ENCODE measurements at places on chromosomes 16 and 17.

DNA sequence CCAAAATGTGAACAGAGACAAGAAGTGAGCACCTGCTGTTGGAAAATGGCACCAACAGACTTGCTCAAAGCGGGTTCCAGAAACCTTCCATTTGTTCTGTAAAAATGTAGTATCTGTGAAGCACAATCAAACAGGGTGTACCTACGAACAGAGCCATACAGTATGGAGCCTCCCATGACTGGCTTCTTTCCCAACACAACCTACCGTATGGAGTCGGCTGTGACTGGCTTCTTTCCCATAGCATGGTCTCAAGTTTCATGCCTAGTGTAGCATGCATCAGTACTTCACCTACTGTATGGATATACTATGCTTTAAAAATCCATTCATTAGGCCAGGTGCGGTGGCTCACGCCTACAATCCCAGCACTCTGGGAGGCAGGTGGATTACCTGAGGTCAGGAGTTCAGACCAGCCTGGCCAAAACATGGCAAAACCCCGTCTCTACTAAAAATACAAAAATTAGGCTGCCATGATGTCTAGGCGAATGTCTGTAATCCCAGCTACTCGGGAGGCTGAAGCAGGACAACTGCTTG is 26.2 kb downstream of the YWHAE start:
- DNase-seq, result no peak

GRCh38 chr17:19388791-19389785 is 2.1 kb upstream of the MFAP4 start:
- no peak for DNase-seq

DNA sequence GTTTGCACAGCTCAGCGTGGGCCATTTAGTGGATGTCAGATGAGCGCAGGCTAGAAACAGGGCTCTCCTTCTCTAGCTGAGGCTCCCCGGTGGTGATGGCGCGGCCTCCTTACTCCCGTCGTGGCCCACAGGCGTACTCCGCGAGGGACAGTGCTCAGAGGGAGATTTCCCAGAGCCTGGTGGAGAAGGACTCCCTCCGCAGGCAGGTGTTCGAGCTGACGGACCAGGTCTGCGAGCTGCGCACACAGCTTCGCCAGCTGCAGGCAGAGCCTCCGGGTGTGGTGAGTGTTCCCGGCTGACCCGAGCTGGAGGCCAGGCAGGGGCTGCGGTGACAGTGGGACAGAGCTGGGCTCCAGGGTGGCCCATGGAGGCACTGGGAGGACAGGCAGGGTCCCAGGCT is 21.4 kb downstream of the CARD14 start:
- DNase-seq, result no peak

DNA sequence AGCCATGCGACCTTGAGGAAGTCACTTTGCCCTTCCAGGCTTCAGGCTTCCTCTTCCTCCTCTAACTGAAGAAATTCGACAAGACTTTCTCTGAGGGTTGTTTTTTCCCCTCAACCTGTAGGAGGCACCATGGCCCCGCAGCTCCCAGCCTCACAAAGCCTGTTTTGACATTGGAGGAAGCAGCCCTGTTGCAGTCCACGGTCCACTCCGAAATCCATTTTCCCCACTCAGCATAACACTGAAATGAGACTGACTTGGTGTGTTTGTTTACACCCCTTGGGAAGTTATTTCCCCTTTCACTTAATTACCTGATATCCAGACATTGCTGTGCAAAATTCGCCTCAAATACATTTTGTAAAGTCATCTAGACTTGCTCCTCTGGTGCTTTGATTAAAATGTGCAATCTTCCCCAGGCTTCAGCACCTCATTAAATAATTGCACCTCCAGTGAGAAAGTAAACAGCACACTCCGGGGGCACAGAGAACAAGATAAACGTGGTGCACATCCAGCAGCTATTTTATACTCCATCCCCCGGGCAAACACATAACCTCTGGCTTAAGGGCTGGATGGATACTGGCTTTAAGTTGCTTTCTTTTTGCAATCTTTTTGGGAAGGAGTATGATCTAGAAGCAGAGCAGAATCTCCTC is 41.4 kb upstream of the PIRT start:
- no peak for DNase-seq

- DNase-seq, result peak; percentile 80
These were observed at the start of gene SEC14L5 for GRCh38 chr16:4957720-4958509. Gene SEC14L5 (plus strand): TSS chr16:4958330. CDS start chr16:4959324, 994 bp downstream.

DNA sequence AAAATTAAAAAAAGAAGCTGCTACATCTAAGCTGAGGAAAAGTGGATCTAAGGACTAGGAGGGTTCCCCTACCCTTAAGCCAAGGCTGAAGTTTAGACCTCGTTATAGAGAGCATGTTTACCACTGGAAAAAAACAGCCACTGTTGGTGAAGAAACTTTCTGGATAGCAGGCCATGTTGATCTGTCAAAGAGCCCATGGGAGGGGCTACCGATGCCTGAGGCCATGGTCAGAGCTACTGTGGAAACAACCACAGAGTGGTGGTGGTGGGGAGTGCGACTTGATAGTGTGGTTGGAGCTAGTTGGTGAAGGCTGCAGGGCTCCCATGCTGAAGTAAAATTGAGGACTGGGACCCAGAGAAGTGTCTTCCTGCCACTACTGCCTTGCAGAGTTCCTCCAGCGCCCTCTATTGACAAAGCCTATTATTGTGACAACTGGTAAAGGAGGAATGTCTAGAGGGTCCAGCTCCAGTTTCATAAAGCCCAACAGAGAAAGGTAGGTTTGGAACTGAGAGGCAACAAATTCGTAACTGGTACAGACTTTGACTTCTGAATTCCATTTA is 12.7 kb upstream of the FAM20A start:
- DNase-seq, result no peak
